Stimulated activated CD8-positive, alpha-beta memory T cell treated with anti-CD3 and anti-CD28 coated beads, Interleukin-4, amount 100 ng/mL, for 4 hours (primary cell): ENCODE measurements at places on chromosomes 5 and 9.

DNA sequence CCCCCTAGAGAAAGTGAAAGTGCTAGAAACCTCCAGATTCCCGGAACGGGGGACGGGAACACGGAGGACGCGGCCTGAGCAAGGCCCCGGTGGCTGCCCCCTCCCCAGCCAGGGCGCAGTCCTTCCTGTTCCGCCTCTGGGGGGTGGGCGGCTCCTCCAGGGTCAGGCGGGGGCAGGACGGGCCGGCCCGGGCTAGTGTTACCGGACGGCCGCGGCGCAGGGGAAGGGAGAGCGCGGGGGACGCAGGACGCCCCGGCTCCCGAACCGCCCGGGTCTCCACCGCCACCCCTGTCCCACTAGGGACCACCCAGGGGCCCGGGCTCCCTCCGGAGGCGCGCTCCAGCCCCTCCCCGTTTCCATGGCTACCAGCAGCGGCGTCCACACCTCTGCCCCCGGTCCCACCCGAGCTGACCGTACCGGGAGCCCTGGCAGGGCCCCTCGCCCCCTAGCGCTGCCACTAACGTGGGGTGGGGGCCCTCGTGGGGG, 579 bp downstream of the SLC12A7 start:
- DNase-seq = no peak

DNA sequence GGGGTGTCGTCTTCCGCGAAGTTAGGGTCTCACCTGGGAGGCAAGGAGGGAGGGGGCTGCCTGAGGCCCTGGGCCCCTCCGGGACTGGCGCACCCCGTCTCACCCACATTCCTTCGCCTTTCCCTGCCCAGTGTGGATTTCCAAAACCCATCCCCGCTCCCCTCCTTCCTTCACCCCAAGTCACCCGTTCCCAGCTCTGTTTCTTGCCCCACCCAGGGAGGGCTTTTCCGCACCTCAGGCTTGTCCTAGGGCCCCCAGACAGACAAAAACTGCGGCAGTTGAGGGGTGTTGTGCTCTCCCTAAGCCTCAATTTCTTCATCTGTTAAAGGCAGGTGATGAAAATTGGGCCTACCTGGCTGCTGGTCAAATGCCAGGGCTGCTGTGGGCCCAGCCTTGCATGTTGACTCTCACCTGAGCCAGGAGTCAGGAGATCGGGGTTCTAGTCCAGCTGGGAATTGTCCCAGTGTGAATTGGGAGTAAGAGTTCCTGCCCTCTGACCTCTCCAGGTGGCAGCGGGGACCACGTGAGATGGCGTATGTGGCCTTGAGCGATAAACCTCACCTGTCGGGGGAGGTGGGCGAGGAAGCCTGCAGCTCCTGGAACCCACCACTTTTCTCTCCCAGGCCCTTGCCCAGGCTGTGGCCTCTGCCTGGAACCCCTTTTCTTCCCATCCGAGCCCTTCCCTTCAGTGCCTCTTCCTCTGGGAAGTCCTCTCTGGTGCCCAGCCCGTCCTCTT, 143.4 kb upstream of the IER5L start:
- DNase-seq = no peak

GRCh38 chr9:126113176-126113575, 213.5 kb upstream of the MVB12B start:
- no peak for DNase-seq

GRCh38 chr5:130109152-130109551, 204.9 kb downstream of the CHSY3 start:
- no peak for DNase-seq

- no peak for DNase-seq
Observed at GRCh38 chr9:75397836-75398235, 309.5 kb downstream of the OSTF1 start.

GRCh38 chr5:157494178-157494832, 34.3 kb downstream of the NIPAL4 start:
- no peak for DNase-seq

GRCh38 chr9:81377320-81377719, 312.0 kb downstream of the TLE1 start:
- DNase-seq = no peak

DNA sequence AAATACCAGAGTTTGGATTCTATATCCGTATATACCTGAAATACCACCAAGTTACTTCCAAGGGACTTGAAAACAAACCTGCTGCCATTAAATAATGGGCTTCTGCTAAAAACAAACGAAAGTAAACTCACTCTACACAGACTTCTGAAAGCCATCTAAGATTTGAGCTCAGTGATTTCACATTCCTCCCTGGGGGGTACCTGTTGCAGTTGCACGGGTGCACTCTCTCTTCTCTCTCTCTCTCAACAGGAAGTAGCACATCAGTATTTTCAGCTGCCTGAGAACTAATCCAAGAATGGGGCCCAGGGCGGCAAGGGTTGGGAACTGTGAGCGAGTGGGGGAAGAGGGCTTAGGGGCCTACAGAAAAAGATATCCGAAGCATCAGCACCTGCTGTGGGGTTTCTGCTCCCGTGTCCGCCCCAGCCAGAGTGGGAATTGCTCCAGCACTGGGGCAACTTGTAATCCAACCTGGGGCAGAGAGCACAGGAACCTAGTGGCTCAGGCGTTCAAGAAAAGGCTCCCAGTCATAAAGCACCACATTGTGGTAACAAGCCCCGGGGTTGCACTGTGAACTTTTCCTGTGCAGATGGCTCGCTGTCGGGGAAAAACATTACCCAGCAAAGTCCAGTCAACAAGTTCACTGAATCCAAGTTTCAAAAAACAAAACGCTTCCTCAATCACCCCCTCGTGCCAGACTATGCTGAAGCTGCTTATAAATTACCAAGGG, 99.8 kb downstream of the EFNA5 start:
- DNase-seq = no peak

GRCh38 chr9:87725900-87726709, at the start of gene CTSL:
Gene CTSL, plus strand, starts transcription at chr9:87726119. Its CDS starts 1,485 bp downstream, at chr9:87727604.
- DNase-seq = no peak

DNA sequence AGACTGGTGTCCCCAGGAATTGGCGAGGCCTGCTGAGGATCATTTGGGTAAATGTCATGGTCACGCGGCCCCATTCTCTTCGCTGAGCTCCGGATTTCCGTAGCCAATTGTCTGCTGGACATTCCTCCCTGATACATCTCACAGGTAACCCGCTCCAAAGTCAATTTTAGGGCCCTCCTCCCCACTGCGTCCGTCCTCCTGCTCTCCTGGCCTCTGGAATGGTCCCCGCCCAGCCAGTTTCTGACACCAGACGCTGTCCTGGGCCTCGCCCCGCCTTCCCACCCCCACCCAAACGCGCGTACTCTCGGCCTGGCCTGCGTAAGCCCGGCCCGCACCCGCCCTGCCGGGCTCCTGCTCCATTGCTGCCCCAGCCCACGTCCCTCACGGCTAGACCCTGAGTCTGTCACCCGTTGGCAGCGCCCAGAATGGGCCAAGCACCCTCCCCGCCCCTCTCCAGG, 202.0 kb downstream of the AUH start:
- DNase-seq = no peak

GRCh38 chr5:53490747-53491146, 10.3 kb downstream of the FST start:
- no peak for DNase-seq

DNA sequence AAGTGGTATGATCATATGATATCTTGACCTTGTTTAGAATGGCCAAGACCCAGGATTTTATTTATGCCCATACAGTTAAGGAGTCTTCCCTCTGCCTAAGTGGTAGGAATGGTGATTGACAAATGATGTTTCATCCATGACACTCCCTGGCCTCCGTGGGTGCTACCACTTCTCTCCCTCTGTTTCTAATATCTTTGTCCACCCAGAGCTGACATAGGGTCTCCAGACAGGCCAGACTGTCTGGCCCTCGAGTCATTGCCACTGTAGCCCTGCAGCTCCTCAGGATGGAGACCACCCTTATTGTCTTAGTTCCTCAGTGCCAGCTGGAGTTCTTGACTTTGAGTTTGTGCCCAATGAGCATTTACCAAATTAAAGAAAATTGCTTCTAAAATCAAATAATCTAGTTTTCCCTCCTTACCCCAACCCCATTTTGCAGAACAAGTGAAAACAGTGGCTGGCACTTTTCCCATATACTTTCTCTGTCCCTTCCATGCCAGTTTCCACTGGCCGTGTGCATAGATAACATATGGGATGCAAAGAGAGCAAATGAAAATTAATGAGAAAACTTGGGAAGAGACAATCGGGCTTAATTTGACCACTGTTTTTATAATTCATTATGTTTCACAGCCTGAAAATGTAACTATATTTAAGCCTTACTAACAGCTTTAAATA, 235.7 kb downstream of the NSG2 start:
- no peak for DNase-seq

GRCh38 chr5:57887851-57888621, 405.4 kb upstream of the ACTBL2 start:
- DNase-seq = no peak

DNA sequence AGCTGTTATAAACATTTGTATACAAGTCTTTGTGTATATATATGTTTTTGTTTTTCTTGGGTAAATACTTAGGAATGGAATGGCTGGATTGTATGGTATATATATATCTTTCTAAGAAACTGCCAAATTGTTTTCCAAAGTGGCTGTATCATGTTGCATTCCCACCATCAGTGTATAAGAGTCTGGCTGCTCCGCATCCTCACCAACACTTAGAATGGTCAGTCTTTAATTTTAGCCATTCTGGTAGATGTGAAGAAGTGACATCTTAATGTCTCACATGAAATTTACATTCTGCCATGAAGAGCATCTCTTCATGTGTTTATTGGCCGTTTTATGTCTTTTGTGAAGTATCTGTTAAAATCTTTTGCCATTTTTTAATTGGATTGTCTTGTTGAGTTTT, 31.9 kb downstream of the GALNT10 start:
- DNase-seq = no peak

DNA sequence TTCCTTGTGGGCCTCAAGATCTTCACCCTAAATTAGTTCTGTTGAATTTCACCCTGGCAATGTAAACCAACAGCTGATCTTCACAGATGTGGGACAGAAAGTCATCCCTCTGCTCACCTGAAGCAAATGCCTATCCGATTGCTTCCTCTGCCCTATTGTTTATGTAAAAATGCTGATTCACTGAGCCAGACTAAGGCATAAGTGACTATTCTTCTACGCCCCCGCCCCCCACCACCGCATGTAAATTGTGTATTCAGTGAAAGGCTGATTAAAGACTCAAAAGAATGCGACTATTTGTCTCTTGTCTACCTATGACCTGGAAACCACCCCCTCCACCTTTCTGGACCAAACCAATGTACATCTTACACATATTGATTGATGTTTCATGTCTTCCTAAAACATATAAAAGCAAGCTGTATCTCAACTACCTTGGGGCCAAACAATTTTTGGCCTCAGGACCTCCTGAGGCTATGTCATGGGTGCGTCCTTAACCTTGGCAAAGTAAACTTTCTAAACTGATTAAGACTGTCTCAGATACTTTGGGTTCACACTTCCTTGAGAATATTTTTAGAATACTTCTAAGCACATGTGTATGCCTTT, 129.7 kb upstream of the BOD1 start:
- no peak for DNase-seq

GRCh38 chr5:74405593-74405992, 234.9 kb downstream of the ENC1 start:
- DNase-seq = no peak

- DNase-seq = no peak
Observed at GRCh38 chr5:163619273-163619934, 114.0 kb downstream of the MAT2B start.

- DNase-seq = no peak
Observed at GRCh38 chr5:151523335-151523734, 67.8 kb downstream of the FAT2 start.

DNA sequence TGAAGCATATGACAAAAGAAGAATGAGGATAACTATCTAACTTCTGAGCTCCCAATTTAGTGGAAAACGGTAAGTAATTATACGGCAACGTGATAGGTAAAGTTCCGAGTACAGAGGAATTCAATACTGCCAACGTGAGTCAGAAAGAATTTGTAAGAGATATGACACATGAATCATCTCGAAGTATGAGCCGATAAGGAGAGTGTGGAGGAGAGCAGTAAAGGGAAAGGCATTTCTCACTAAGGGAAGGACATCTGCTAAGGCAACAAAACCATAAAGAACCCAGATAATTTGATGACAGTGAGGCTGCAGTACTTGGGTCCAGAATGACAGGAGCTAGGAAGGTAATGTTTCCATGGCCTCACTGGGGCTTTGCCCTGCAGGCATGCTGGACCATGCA, 11.0 kb downstream of the MPDZ start:
- DNase-seq = no peak

- DNase-seq = no peak
Observed at GRCh38 chr5:2453781-2454180, 297.7 kb downstream of the IRX2 start.

- DNase-seq = no peak
Observed at GRCh38 chr5:173963867-173964441, 25.0 kb upstream of the C5orf47 start.

DNA sequence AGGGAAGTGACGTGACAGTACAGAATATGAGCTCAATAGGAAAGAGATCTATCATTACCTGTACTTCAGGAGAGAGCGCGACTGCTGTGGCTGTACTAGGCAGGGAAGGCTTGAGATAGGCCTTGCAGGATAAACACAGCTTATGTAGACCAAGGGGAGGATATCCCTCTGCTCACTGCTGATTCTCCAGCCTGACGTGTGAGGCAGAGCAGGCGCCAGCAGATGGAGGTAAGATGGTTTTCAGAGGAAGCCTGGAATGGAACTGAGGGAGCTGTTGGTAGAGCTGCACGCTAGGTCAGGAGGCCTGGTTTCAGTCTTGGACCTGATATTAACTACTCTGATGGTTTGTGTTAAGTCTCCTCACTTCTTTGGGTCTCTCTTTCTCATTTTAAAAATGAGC, 291.4 kb downstream of the YTHDC2 start:
- DNase-seq = no peak

- no peak for DNase-seq
Observed at GRCh38 chr9:115597330-115597895, 479.5 kb upstream of the TNC start.

- DNase-seq = no peak
Observed at GRCh38 chr9:9799287-9799686, 813.5 kb downstream of the PTPRD start.

DNA sequence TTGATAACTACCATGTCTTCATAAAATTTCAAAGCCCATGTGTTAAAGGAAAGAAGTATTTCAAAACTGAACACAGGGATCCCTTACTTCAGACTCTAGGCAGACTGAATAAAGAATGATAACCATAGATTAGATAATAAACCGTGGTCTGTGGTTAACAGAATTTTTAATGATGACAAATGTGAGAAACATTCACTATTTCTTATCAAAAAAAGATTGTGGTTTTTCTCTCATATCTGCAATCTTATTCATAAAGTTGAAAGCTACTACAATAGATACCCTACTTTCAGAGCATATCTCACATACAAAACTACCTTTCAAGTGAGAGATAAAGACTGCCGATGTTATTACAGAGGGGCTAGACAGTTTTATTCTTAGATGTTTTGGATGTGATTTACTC, 816.8 kb upstream of the DMAC1 start:
- no peak for DNase-seq

DNA sequence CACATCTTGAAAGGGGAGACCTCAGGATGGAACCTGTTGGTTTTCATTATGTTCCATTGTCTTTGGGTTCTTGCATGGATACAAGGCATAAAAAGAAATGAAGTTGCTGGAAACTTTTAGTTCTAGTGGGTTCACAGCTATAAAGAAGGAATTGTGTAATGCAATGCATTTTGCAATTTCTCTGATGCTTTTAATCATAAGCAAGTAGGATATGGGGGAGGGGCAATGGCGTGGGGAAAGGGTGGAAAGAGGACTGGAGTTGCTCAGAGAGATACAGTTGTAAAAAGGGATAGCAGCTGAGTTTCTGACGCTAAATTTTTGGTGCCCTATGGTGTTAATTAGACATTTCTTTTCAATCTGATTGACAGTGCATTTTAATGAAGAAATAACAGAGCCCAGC, 88.6 kb upstream of the FANCC start:
- no peak for DNase-seq

- DNase-seq = no peak
Observed at GRCh38 chr5:87411973-87412629, 629 bp downstream of the CCNH start.
